ENCODE measurements at places on chromosomes 7 and 10.

GRCh38 chr7:34837801-34838201 is 179.8 kb downstream of the NPSR1 start:
- no peak for DNase-seq

DNA sequence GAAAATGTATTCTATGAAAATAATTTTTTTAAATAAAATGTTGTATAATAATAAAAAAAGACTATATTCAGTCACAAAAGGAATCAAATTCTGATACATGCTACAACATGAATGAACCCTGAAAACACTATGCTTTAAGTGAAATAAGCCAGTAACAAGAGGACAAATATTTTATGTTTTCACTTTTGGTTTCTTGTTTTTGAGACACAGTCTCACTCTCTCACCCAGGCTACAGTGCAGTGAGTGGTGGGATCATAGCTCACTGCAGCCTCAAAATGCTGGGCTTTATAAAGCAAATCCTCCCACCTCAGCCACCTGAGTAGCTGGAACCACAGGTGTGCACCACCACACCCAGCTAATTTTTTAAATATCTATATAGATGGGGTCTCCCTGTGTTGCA is 64.2 kb downstream of the CNOT4 start:
- no peak for DNase-seq

DNA sequence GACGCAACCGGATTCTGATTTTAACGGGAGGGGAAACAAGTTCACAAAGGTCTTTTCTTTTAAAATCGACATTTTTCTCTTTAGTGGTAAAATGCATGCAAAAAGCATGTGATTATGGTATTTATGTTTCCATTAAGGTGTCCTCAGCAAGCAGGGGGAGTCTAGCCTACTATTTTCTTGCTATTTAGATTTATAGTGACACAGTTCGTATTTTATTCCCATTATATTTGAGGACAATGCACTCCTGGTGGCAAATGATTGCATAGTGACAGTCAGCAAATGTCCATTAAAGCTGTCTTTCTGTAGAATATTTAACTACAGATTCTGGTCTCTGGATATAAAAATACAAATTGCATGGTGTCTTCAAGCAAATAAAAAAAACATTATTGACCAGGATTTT is 554.2 kb downstream of the PARD3 start:
- DNase-seq = no peak

GRCh38 chr10:35356725-35357092 is 20.4 kb downstream of the CCNY start:
- DNase-seq = no peak

- no peak for DNase-seq
Observed at GRCh38 chr7:122520971-122521555, 177.9 kb downstream of the RNF133 start.

GRCh38 chr10:55509168-55509567 is 708.1 kb upstream of the PCDH15 start:
- no peak for DNase-seq

- no peak for DNase-seq
Observed at GRCh38 chr7:47513741-47514241, 68.1 kb downstream of the TNS3 start.

GRCh38 chr10:8044331-8044907 is 10.1 kb upstream of the GATA3 start:
- DNase-seq = no peak

- DNase-seq = no peak
Observed at GRCh38 chr7:29350351-29350750, 155.8 kb downstream of the CHN2 start.

DNA sequence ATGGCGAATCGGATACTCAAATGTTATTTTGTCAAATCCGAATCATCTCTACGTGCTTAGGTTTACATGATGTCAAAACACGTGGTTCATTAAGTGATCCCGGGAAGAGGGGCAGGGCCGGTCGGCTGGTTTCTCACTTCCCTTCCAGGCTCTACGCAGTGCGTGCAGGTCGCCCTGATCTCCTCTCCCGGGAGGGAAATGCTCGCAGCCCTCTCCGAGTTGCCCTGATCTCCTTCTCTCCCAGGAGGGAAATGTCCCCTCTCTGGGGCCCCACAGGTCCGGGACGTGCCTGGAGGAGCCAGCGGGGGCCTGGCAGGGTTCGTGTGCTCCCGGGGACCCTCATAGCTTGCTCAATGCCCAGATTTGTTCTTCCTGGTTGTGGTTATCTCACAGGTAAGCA is 202.7 kb downstream of the DNAJB6 start:
- no peak for DNase-seq

GRCh38 chr7:72101444-72101843 is 310.7 kb downstream of the CALN1 start:
- DNase-seq = no peak

GRCh38 chr7:88449410-88449809 is 142.7 kb upstream of the STEAP4 start:
- DNase-seq = no peak

- peak; percentile 28 for DNase-seq
Observed at GRCh38 chr10:110007161-110007700, 553 bp upstream of the ADD3 start.

- peak; percentile 40 for DNase-seq
Observed at GRCh38 chr7:114026486-114027089, 107.8 kb upstream of the PPP1R3A start.

DNA sequence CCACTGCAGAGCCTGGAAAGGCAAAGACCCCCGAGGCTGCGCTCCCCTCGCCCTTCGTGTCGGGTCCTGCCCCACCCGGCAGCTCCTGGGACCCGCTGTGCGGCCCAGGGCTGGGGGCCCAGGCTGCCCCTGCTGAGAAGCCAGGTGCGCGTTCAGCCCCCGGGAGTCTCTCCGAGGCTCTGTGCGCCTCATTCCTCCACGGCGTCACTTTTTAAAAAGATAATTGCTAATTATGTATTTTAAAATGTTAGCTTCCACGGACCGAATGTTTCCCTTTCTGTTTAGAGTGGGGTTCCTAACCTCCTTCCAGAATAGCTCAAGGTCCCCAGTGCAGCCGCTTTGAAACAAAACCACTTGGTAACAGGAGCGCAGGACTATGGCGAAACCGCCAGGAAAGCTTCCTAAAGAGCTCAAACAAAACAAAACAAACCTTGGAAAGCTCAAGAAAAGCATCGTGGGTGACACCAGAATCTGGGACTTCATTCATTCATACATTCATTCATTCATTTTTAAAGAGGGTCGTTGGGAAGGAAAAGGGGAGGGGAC is 45.6 kb downstream of the PDIA4 start:
- no peak for DNase-seq

- DNase-seq = no peak
Observed at GRCh38 chr10:128420623-128421022, 294.4 kb upstream of the MKI67 start.

DNA sequence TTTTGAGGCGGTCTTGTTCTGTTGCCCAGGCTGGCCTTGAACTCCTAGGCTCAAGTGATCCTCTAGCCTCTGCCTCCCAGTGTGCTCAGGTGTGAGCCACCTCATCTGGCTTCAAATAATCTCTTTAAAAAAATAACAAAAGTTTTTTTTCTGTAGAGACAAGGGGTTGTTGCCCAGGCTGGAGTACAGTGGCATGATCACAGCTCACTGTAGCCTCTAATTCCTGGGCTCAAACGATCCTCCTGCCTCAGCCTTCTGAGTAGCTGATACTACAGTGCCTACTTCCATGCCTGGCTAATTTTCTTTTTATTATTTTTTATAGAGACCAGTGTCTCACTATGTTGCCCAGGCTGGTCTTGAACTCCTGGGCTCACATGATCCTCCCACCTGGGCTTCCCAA is 11.7 kb downstream of the FOXK1 start:
- DNase-seq = no peak

DNA sequence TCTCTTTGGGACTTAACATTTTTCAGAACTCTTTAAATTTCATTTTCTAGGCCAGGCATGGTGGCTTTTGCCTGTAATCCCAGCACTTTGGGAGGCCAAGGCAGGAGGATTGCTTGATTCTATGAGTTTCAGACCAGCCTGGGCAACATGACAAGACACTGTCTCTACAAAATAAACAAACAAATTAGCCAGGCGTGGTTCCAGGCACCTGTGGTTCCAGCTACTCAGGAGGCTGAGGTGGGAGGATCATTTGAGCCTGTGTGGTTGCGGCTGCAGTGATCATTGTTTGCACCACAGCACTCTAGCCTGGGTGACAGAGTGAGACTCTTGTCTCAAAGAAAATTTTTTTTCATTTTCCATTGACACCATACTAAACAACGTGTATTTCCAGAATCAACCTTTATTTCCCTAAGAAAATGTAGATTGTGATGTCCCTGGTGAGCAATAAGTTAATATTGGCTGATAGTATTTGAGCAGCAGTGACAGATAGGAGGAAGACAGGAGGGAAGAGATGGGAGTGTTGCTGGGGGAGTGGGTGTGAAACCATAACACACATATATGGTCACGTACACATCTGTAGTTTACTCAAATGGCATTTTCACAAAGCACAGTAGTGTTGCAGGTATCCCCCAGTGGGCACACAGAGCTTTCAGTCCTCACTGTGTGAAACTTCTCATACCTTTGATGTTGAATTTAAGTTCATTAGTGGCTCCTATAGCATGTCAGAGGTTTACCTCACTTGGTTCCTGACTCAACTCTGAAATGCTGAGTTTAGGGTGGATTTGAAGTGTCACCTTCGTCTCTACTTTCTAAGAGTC is 205.6 kb downstream of the AUTS2 start:
- DNase-seq = no peak

- no peak for DNase-seq
Observed at GRCh38 chr7:108289852-108290251, 159.7 kb upstream of the LAMB4 start.

- DNase-seq = no peak
Observed at GRCh38 chr10:90064295-90064694, 362.9 kb downstream of the KIF20B start.

DNA sequence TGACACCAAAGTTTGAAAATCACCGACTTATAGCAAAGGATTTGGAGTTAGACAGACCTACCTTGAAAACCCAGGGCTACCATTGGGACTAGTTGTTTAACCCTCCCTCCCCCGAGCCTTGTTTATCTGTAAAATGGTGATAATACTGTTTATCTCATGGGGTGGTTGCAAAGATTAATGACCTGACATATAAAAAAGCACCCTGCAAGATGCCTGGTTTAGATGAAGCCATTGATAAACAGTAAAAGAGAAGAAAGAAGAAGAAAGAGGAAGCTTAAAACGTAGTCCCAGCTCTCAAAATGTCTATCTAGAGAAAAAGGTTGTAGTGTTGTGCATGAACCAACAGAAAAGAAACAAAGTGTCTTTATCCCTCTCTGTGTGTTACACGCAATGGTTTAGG is 145.7 kb downstream of the FGFR2 start:
- DNase-seq = no peak

- DNase-seq = no peak
Observed at GRCh38 chr10:2300231-2300630, 562.9 kb upstream of the ADARB2 start.

DNA sequence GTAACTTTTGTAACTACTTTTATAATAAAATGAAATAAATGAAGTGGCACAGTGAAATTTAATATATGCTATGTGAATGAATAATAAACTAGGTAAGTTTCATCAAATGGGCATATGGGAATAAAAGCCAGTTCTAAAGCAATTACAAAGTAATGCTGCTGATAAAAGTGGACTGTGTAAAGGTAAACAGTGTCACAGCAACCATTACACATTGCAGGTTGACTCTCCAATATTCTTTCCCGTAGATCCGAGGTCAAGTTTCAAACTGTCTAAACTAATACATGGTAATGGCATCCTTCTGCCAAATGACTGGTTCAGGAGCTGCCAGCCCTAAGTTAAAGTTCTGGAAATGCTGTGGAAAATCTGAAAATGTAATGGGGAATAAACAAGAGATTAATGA is 6.0 kb downstream of the HIBADH start:
- DNase-seq = no peak

DNA sequence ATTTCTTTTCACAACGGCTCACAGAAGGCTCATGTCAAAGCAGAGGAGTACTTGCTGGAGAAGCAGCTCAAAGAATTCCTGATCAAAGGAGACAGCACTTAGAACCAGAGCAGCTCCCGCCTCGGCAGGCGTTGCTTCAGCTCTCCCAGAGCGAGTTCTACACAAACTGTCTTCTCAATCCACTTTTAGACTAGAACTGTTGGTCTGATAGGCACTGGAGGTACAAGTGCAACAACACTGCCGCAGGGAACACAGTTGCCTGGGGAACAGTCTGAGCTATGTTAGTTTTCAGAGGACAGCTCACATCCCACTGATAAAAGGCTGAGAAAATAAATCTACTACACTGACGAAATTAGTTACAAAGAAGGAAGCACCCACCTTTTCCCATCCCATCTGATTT is 35.4 kb downstream of the CYTH3 start:
- DNase-seq = no peak
